ENCODE measurements at places on chromosomes 5 and 9.

- H3K27ac ChIP-seq: no peak overlapping the region
- H3K4me1 ChIP-seq: peaks cover 17% of the 10 kb centered on the region
- no peak for DNase-seq
- no peak overlapping the region for H3K4me3 ChIP-seq
- H3K27me3 ChIP-seq: no peaks in the 10 kb centered on the region
Observed at GRCh38 chr5:16406630-16407029, 59.0 kb downstream of the ZNF622 start.

- H3K4me1 ChIP-seq: peaks cover 11% of the 10 kb centered on the region
- DNase-seq: no peak
- H3K36me3 ChIP-seq: no peaks in the 10 kb centered on the region
- H3K27me3 ChIP-seq: no peaks in the 10 kb centered on the region
- no peak overlapping the region for H3K27ac ChIP-seq
Observed at GRCh38 chr5:103373597-103374472, 115.3 kb downstream of the MACIR start.

- peaks cover 36% of the 10 kb centered on the region for H3K27me3 ChIP-seq
- peaks cover 26% of the 10 kb centered on the region for H3K4me1 ChIP-seq
- H3K4me3 ChIP-seq: no peak overlapping the region
- peaks cover 5% of the 10 kb centered on the region for H3K36me3 ChIP-seq
Observed at GRCh38 chr5:168307022-168307421, 15.6 kb downstream of the WWC1 start.

DNA sequence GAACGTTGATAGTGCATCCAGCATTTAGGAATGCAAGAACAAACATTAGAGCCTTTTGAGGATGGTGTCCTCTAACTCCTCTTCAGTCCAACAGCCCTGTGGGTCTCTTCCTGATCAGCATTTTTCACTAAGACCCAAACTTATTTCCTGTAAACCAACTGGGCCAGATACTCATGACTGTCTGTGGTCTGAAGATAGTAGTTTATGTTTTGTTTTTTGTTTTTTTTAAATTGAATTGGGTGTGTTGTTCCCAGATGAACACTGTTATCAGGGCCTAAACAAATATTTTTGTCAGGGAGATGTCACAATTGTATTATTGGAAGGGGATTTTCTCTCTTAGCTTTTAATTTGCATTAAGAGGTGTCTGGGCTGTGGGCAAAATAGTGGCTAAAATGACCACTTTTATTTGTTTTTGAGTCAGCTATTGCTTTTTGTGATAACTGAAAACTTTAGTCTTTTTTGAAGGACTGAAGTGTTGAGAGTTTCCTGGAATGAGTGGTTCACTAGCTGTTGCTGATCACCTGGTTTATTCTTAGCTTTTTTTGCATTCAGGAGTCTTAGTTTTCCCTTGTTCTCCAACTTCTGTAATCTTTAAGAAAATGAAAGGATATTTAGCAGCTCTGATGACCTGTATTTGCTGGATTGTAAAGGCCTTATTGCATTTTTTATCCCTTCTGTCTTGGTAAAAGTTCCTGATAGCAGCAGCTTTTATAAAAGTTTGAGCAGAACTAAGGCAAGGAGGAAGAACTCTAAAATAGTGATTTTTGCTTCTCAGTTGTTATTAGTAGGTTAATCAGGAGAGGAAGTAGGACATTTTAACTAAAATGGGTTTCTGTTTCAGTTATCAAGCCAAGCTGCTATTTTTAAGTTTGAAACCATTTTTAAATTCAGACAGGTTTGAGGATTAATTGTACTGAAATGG is 5.5 kb downstream of the MAN2A1 start:
- no peaks in the 10 kb centered on the region for H3K27me3 ChIP-seq
- peak overlapping the region; percentile 16 for H3K4me3 ChIP-seq
- DNase-seq: no peak
- peaks cover 9% of the 10 kb centered on the region for H3K36me3 ChIP-seq
- H3K27ac ChIP-seq: peak overlapping the region; percentile 75

DNA sequence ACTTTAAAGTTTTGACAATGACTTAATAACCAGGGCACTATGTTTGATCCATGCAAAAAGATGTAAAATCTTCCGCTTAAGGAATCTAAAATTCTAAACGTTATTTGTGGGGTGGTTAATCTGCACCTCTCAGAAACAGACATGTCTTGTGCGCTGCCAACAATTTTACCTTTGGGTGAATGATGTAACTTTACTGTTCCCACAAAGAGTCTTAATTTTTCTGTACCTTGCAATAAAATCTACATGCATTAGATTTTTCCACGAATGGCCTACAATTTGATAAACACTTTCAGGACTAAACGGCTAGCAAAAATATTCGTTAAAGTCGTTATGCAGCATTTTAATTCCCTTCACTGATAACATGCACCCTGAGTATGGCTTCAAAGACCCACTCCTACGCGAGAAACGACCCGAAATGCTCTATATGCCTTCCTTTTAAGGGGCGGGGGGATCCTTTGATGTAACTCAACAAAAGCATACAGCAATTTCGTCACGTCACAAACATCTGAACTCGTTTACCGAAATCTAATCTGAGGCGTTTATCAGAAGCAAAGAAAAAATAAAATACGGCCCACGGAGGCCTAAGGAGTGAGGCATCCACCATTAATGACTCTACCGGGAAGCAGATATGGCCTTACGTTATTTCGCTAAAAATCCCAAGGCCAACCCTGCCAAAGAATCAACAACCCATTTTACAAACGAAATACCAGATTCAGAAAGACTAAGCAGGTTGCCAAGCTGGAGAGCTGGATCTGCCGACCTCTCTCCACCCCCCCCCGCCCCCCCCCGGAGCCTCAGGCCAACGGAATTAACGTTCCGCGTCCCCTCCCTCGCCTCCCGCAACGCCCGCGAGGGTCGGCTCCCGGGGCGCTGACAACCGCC is 621 bp downstream of the AK6 start:
- H3K27ac ChIP-seq: peak overlapping the region; percentile 98
- no peak for DNase-seq
- H3K4me1 ChIP-seq: peaks cover 11% of the 10 kb centered on the region
- H3K27me3 ChIP-seq: no peaks in the 10 kb centered on the region
- peak overlapping the region; percentile 95 for H3K4me3 ChIP-seq
- peaks cover 31% of the 10 kb centered on the region for H3K36me3 ChIP-seq

GRCh38 chr5:8865686-8866374 is 680.0 kb downstream of the SEMA5A start:
- no peaks in the 10 kb centered on the region for H3K27me3 ChIP-seq
- H3K4me3 ChIP-seq: no peak overlapping the region
- H3K4me1 ChIP-seq: peaks cover 11% of the 10 kb centered on the region

GRCh38 chr5:74272024-74272775 is 368.3 kb downstream of the ENC1 start:
- no peaks in the 10 kb centered on the region for H3K36me3 ChIP-seq
- DNase-seq: no peak
- no peak overlapping the region for H3K27ac ChIP-seq
- no peak overlapping the region for H3K4me3 ChIP-seq
- peaks cover 16% of the 10 kb centered on the region for H3K4me1 ChIP-seq

DNA sequence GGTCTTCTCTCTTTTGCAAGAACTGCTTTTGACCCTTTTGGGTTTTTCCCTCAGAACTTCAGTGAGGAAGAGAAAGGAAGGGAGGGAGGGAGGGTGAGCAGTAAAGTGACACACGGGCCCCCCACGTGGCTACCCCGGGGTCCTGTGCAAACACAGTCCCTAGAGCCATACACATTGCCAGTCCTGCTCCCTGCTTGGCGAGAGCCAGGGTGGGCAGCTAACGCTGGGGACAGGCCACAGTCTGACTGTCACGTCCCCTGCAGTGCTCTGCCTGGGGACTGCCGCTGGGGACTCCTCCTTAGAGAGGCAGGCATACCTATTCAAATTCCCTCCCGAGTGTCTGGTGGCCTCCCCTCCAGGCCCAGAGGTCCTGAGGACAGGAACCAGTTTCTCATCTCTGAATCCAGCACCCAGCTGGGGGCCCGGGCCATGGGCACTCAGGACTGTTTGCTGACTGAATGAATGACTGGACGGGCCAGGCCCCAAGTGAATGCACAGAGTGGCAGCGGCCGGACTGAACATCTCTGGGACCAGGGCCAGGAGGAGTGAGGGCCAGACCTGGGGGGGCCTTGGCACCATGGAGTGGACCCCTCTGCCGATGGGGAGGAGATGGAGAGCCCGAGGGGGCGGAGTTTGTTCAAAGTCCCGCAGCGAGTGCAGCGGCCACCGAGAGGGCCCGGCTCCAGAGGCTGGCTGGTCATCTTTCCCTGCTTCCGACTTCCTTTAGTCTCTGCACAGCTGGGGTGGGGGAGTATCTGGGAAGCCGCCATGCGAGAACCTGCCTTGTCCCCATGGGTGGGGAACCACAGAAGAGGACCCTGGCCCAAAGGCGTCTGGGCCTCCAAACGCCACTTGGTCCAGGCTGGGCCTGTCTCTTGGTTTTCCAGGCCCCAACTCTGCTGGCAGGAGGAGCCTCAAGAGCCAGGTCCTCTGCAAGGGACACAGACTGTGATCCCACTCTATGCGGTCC is 5.8 kb downstream of the CCDC187 start:
- H3K4me1 ChIP-seq: peaks cover 3% of the 10 kb centered on the region
- no peak overlapping the region for H3K27ac ChIP-seq
- DNase-seq: no peak
- H3K27me3 ChIP-seq: no peaks in the 10 kb centered on the region
- H3K4me3 ChIP-seq: no peak overlapping the region
- H3K36me3 ChIP-seq: no peaks in the 10 kb centered on the region

- no peaks in the 10 kb centered on the region for H3K27me3 ChIP-seq
- H3K36me3 ChIP-seq: no peaks in the 10 kb centered on the region
Observed at GRCh38 chr5:137315534-137316345, 183.4 kb downstream of the SPOCK1 start.

DNA sequence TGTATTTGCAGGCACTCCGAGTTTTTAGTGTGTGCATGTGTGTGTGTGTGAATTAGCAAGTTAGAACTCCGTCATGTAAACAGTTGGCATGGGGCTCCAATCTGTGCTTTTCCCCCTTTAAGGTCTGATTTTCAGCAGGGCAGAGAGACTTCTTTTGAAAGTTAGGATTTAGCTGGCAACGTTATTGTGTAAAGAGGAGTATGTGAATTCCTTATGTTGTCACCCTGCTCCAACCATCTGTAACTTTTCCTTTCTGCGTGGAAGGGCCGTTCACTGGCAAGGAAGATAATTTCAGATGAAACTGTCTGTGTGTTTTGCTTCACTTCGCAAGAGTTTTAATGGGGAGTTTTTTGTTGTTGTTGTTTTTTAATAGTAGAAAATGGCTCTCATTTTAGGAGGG is 332 bp downstream of the SGCD start:
- H3K4me1 ChIP-seq: peaks cover 13% of the 10 kb centered on the region
- no peak overlapping the region for H3K4me3 ChIP-seq
- H3K27me3 ChIP-seq: no peaks in the 10 kb centered on the region
- H3K36me3 ChIP-seq: no peaks in the 10 kb centered on the region
- no peak for DNase-seq

DNA sequence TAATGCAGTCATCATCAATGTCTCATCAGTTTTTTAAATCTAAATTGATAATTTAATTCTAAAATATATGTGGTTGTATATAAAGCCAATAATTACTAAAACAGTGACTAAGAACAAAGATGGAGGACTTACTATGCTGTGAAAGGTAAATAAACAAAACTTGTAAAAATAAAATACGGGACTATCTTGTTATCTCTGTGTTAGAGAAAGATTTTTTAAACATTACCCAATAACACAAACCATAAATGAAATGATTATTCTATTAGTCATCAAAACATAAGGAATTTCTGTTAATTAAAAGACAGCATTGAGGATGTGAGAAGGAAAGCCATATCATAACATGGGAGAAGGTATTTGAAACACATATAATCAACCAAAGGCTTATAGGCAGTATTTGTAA is 226.2 kb upstream of the SMC2 start:
- H3K27ac ChIP-seq: no peak overlapping the region
- H3K36me3 ChIP-seq: no peaks in the 10 kb centered on the region
- no peak for DNase-seq
- no peaks in the 10 kb centered on the region for H3K4me1 ChIP-seq
- H3K4me3 ChIP-seq: no peak overlapping the region

DNA sequence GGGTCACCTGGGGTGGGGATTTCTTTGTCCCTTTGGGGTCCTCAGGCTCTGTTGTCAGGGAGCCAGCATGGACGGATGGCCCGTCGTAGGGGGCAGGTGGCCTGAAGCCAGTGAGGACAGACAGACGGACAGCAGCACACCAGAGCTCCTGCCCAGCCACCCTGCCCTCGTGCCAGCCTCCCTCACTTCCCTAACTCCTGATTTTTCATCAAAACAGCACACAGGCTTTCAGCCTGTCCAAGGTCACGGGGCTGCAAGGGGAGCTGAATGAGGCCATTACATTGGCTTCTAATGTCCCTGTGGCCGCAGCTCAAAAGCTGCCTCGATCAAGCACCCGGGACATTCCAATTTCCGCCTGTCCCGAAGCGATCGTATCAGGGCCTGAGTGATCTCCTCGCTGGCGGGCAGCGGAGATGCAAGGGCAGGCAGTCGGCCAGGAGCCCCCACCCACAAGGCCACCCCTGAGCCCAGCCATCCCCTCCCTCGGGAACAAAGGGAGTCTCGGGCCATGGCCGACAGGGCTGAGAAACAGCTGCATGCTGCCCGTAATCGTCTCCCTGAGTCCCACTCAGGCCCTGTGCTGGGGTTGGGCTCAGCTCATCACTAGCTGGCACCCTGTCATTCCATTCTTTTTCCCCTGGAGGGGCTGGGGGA is 50.5 kb upstream of the RNU6ATAC start:
- DNase-seq: no peak
- no peaks in the 10 kb centered on the region for H3K36me3 ChIP-seq
- 0 out of 2 replicates have a peak, but pooled peaks cover 3% of the 10 kb centered on the region for H3K4me1 ChIP-seq
- no peaks in the 10 kb centered on the region for H3K27me3 ChIP-seq
- H3K4me3 ChIP-seq: no peak overlapping the region
- no peak overlapping the region for H3K27ac ChIP-seq

- H3K27me3 ChIP-seq: no peaks in the 10 kb centered on the region
- peak overlapping the region; percentile 97 for H3K27ac ChIP-seq
- H3K4me1 ChIP-seq: peaks cover 39% of the 10 kb centered on the region
- peak; percentile 67 for DNase-seq
Observed at GRCh38 chr5:138032028-138032571, 779 bp downstream of the FAM13B start.

- no peaks in the 10 kb centered on the region for H3K4me1 ChIP-seq
- H3K27me3 ChIP-seq: no peaks in the 10 kb centered on the region
- no peak overlapping the region for H3K4me3 ChIP-seq
Observed at GRCh38 chr9:36118706-36119105, 17.8 kb upstream of the GLIPR2 start.

- H3K27ac ChIP-seq: no peak overlapping the region
- H3K36me3 ChIP-seq: no peaks in the 10 kb centered on the region
- no peak overlapping the region for H3K4me3 ChIP-seq
- no peak for DNase-seq
Observed at GRCh38 chr5:57456531-57457135, 26.0 kb downstream of the ACTBL2 start.

DNA sequence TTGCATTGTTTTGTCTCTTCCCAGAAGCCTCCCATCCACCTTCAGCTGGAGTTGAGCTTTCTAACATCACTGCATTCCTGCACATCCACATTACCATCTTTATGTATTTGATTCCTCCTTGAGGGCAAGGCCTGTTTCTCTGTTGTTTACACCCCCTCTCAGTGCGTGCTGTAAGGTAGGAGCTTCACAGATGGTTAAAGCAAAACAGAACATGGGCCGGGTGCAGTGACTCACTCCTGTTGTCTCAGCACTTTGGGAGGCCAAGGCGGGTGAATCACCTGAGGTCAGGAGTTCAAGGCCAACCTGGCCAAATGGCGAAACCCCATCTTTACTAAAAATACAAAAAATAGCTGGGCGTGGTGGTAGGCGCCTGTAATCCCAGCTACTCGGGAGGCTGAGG is 110.9 kb downstream of the KCNIP1 start:
- H3K27me3 ChIP-seq: peaks cover 51% of the 10 kb centered on the region
- DNase-seq: no peak
- H3K27ac ChIP-seq: no peak overlapping the region

Data from WTC11 (cell line).